Stimulated activated CD8-positive, alpha-beta memory T cell treated with anti-CD3 and anti-CD28 coated beads, Interleukin-7, amount 100 ng/mL, for 4 hours (primary cell): ENCODE measurements at places on chromosomes 6 and 20.

GRCh38 chr6:4599924-4600323 is 176.3 kb upstream of the CDYL start:
- DNase-seq = no peak

DNA sequence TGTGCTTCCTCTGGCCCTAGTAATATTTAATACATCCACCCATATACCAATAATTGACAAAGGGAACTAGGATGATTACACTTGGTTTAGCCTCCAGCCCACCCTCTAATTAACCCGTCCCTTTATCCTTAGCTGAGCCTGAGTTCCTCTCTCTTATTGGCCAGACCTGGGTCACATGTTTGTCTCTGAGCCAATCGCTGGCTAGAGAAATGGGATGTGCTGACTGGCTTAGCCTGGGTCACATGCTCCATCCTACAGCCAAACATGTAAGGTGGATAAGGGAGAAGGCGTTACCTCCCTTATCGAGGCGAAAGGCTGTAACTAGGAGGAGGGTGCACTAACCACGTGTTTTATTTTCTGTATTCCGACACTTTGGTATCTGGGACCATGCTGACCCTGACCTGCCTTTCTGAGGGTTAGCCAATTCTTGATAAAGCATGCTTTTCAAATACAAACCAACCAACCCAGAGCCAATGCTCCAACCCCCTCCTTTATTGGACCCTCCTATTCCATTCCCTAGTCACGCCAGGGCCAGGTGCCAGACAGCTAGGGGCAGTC is 262.7 kb downstream of the PREX1 start:
- no peak for DNase-seq

DNA sequence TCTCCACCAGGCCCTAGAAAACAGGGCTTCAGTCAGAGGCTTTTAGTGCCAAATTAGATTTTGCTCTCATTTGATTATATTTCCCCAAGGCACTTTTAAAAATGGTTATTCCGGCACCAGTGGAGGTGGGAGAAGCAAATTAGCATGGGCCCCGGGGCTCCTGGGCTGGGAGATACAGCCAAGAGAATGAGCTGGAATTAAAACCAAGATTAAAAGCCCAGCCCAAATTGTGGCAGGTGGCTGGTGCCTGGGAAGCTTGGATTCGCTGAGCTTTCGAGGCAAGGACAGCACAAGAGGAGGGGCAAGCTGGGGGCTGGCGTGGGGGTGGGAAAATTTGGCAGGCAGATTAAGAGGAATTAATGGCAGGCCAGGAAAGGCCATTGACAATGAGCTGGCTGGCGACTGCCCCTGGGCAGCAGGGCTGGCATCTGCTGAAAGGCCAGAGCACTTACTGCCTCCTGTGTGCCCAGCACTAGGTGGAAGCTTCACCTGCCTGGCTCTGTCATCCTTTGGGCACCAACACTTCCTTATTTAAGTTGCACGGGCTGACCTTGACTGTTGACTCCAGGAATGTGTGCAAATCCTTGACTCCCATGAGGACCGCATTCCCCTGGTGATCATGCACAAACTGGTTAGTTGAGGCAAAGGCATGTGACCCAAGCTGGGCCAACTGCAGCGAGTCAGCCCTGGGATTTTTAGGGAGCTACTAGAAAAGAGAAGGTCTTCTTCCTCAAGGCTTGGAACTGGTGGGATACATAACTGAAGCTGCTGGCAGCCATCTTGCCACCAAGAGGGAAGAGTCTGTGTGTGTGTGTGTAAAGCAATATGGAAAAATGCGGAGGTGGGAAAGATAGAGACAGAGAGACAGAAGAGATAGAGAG is 76.1 kb downstream of the SULF2 start:
- DNase-seq = no peak

DNA sequence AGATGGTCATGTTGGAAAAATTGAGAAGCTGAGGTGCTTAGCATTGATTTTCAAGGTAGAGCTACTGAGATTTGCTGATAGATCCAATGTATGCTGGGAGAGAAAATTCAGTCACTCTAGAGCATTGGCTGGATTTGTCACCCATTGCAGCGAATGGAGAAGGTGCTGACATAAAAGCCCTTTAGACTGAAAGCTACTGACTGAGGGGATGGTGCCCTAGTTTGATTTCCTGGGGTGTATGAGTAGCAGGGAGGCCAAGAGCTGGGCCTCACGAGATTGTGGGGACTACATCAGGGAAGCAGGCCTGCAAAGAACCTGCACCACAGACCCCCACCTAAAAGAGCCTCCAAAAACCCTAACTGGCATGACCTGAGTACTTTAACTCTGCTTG is 23.9 kb upstream of the PRND start:
- DNase-seq = no peak

- no peak for DNase-seq
Observed at GRCh38 chr6:33827546-33828451, 24.0 kb upstream of the MLN start.

DNA sequence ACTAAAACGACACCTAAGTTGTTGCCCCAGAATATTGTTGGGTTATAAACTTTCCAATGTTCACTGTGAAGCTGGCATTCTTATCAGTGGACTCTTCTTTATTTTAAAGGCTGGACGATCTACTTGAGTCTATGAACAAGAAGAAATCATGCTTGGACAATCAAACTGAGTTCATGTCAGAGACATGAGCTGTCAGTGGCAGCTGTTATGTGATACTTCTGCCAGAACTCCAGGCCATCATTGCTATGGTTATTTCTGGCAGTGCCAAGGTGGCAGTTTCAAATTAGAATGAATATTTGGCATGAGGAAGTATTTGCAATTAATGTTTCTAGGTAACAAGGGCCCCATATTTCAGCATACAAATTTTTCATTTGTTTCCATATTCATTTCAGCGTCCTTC is 417.3 kb downstream of the LMBRD1 start:
- DNase-seq = no peak

GRCh38 chr20:38270869-38271605 is 10.5 kb upstream of the KIAA1755 start:
- no peak for DNase-seq

- no peak for DNase-seq
Observed at GRCh38 chr20:44065401-44066340, 121.3 kb downstream of the JPH2 start.
